Pons (tissue), 1 donor: ENCODE measurements at places on chromosomes 4 and X.

DNA sequence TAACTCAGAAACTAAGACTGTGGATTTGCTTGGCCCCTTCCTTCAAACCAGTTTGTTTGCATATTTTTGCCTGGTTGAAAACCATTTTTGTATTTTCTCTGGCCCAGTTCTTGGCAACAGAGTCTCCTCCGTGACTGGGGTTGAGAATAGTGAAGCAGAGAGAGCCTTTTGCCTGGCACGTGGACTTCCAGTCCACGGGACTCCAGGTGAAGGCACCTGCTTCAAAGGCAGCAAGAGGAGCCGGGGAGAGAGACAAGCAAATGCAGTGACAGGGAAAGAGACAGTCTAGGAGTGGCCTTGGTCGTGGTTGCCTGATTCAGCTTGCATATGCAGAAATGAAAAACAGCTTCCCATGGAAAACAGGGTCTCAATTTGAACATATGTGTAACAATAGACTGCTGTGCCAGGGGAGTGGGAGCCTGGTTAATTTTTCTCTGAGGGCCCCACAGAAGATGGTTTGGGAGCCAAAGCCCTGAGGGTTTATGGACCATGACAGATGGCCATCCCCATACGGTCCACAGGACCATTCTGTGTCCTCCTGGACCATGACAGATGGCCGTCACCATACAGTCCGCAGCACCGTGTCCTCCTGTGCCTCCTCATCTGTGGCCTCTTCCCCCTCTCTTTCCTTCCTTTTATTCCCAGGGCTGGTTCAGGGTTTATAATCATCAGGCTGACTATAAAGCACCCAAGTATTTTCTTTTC, 272.2 kb upstream of the RASGEF1B start:
- DNase-seq, result no peak

DNA sequence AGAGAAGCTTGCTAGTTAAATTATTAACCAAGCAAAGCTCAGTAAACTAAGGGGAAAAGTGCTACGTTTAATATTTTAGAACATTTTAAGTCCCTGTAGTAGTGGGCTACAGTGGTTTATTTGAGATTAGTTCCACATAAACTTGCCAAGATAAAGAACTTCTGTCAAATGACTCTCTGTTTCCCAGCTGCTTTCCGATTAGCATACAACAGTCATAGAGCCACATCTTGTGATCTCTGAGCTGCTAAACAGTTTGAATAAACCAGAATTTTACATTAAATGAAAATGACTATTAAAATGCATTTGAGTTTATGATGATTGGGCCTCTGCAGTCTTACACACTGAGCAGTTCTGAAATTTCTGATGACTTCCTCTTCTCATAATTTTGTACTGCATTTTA, 568.5 kb downstream of the IQCM start:
- no peak for DNase-seq

GRCh38 chr4:171834640-171835039, 21.4 kb downstream of the GALNTL6 start:
- DNase-seq, result no peak

DNA sequence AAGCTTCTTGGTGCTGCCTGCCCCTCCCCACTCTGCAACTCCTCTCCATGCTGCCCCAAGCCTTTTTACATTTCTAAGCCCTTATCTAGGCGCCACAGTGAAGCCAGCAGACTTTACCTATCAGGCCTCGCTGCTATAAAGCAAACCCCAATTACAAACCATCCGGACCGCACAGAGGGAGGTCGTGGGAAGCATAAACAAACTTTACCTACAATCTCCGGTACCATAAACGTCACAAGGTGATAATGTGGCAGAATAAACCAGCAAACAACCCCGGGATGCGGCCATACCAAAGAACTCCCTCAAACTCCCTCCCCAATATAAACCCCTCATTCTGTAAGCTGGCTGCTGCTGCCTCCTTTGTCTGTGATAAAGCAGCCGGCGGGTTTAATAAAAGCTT, 54.0 kb upstream of the ZCCHC13 start:
- no peak for DNase-seq

- no peak for DNase-seq
These were observed 17.7 kb downstream of the PPP2R3B start for GRCh38 chrX:368811-369562.

- DNase-seq, result no peak
These were observed 154.5 kb upstream of the GALNT7 start for GRCh38 chr4:173014113-173014558.

DNA sequence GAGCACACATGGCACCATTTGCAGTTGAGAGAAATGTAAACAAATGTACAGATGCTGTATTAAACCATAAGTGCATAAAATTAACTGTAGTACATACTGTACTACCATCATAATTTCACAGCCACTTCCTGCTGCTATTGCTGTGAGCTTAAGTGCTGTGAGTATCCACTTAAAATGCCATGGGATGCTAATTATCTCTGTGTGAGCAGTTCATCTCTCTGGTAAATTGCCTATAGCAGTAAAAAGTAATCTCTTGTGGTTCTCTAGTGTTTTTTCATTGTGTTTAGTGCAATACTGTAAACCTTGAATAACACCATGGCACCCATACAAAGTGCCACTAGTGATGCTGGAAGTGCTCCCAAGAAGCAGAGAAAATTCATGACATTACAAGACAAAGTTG, 9.9 kb upstream of the SCOC start:
- no peak for DNase-seq

DNA sequence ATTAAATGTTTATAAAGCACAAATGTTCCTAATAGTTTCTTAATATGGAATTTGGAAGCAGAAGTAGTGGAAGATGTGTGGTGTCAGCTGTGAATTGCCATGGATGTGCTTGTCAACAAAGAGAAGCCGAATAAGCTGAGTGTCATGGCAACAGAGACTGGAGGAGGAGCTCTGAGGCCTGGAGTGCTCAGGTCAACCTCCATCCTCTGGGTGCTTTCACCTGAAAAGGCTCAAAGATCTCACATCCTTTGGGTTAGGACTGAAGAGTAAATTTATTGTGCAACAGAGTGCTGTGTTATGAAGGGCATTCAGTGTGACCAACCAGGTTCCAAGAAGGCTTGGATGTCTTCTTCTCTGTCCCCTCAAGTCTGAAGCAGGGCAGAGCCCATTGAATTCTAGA, 18.7 kb downstream of the SGMS2 start:
- DNase-seq, result no peak

DNA sequence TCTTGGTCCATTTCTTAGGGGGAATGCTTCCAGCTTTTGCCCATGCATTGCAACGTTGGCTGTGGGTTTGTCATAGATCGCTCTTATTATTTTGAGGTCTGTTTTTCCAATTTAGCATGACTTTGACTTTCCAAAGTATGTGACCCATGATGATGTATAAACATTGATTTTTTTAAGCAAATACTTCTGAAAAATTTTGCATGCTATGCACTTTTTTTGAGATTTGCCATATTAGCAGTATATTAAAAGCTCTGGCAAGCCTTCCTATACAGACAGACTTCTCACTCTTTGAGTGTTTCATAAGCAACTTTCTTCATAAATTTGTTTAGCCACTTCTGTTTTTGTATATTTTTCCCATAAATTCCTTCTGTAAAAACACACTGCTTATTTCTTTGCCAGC, 746.4 kb upstream of the LCORL start:
- no peak for DNase-seq

GRCh38 chr4:16293210-16293838, 67.1 kb upstream of the TAPT1 start:
- no peak for DNase-seq

DNA sequence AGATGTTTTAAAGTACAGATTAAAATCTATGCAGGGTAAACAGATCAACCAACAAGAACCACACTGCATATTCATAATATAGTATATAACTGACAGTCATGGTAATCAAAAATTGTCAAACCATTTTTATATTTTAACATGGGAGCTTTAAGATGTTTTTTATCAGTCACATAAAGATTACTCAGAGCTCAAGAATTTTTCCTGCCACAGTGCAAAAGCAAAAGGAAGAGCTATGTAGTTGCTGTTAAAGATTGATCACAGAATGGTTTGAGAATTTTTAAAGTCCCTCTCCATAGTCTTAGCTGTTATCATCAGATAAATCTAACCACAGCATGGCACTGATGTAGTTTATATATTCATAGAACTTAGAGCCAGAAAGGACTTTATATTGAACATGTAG, 8.5 kb downstream of the RAB9B start:
- DNase-seq, result no peak

- DNase-seq, result no peak
These were observed 102.5 kb downstream of the DCHS2 start for GRCh38 chr4:154389148-154389547.

GRCh38 chr4:150896497-150896896, 118.6 kb downstream of the LRBA start:
- DNase-seq, result no peak

GRCh38 chrX:1719270-1719669, 104.4 kb downstream of the ASMT start:
- no peak for DNase-seq

DNA sequence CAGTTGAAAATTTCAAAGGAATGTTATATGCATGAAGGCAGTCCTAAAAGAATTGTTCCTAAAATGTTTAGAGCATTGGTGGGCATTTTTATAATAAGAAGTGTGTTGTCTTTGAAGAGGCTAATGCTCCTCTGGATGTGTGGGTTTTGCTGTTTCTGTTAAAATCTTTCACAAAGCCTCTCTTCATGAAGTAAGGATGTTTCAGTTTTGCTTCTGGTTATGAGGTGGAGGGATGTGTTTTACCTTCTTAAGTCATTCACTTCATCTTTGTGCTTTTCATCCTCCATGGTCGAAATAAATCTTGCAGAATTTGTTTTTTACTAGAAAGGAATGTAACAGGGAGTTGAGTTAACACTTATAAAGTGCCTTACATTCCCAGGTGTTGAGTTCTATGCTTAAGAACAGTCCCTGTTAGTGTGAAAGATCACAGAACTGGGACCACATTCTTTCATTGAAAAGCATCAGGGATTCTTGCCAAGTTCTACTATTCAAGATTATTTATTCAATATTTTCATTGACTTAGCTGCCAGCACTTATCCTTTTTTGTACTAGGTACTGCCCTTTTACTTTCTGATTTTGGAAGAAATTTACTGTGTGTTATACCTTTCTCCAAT, 21.1 kb downstream of the FHIP1A start:
- DNase-seq, result no peak

DNA sequence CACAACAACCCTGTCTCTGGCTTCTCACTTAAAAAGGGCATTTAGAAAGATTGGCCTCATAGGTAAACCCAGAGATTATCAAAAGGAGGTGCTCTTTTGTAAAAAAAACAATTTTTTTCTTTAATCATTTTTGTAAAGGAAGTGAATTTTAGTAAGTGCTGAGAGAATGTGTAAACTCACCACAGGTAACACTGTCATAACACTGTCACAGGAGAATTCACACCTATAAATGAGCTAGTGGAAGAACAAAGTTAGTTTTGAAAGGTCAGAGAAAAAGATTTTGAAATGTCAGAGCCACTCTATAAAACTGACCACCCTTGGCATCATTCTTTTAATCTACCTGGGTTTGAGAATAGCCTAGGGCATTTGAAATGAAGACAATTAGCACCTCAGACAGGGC, 3.3 kb upstream of the SH2D1A start:
- DNase-seq, result no peak

- DNase-seq, result no peak
These were observed 81.4 kb upstream of the GPR34 start for GRCh38 chrX:41607264-41607832.

DNA sequence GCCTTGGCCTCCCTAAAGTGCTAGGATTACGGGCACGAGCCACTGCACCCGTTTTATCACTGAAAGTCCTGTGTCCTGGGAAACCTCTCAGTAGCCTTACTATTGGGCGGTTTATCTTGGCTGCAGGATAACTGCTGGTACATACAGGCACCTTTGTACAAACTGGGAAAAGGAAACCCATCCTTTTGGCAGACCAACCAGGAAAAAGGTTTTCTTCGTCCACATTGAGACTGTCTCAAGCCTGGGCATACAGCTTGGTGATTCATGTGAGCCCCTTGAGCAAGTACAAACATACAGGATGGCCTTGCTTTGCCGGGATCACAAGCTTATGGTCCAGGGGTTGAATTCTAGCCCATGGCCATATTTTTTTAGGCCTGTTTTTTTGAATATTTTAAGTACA, 32.8 kb downstream of the RWDD4 start:
- no peak for DNase-seq
